ENCODE measurements at places on chromosomes 6 and 20.

- DNase-seq: no peak
Observed at GRCh38 chr6:107504270-107505026, 14.5 kb downstream of the SOBP start.

DNA sequence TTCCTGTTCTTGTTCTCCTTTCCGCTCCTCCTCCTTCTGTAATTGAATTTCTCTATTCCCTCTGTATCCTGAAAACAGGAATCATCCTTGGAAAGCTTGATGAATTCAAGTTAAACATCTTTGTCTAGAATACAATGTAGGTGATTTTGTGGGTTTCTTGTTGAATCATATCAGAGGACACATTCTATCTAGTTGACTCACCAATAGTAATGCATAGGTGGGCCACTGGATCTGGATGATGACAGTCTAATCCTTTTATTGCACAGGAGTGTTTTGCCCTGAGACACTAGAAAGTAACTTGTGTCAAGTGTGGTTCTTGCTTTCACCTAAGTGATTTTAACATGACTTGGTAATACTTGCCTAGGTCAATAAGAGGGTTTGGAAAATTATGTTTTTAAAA, 164.3 kb downstream of the RFPL4B start:
- DNase-seq: no peak

- no peak for DNase-seq
Observed at GRCh38 chr6:4397307-4397706, 261.9 kb upstream of the ECI2 start.

DNA sequence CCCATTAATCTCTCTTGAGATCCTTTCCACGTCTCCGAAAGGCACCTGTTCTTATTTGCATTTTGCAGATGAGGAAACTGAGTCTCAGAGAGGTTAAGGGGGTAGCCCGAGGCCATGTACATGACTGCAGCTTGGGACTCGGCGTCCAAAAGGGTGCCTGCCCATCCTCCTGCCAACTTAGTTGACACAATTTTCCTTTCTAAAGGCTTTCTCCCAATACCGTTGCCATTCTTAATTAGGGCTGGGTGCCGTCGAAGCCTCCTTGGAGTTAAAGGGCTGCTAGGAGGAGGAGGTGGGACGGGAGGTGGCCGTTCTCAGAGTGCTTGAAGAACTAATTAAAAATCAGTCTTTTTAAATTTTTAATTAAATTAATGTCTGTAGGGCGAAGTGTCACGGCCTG, 546 bp upstream of the PSMG4 start:
- DNase-seq: no peak
